ENCODE measurements at places on chromosomes 1 and 21. TPM values are rescaled to one million over a fixed set of nuclear protein-coding genes. Genes with fewer than 3 reads are reported as not detected.

Gene PLA2G5
- 4.8 TPM for total RNA-seq

Gene CLCA1
- total RNA-seq, result not detected

Gene FAM177B
- 0.47 TPM for total RNA-seq

GRCh38 chr1:76079475-76080227 is 5.1 kb downstream of the ST6GALNAC3 start:
- DNase-seq, result no peak
- no peak overlapping the region for H3K4me3 ChIP-seq
- H3K27ac ChIP-seq, result no peak overlapping the region

GRCh38 chr1:110083061-110083865 is 12.8 kb upstream of the ALX3 start:
- no peak overlapping the region for H3K27ac ChIP-seq
- H3K4me3 ChIP-seq, result no peak overlapping the region
- H3K36me3 ChIP-seq, result no peaks in the 10 kb centered on the region

DNA sequence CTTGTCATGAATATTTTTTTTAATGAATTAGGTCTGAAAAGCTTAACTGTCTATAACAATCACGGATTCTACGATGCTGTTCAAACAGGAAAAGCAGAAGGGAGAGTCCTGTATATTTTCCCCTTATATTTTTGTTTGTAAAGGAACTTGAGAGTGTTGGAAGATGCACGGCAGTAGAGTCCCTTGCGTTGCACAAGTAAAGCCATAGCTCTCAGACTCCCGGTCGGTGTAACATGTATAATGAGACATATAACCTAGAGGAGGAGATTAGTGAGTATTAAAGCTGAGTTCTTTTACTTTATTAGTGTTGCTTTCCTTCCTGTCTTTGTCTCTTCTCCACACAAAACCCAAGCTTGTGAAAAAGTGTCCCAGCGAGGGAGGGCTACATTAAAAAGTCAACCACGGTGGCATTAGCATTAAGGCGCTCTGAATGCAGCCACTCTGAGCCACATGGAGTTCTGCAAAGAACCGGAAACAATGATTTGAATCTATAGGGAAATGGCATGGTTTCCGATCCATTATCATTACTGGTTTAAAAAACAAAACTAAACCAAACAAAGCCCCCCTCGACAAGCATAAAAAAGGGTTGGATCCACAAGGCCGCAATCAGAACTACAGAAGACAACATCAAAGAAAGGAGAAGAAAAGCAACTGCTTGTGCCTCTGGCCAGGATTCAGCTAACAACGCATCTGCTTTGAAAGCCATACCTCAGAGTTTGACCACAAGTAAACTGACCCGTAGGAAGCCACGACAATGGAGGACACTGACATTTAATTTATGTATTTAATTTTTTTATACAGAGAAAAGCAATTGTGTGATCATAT is 356.8 kb downstream of the LMO4 start:
- no peaks in the 10 kb centered on the region for H3K4me1 ChIP-seq
- no peak for DNase-seq
- H3K4me3 ChIP-seq, result no peak overlapping the region
- no peaks in the 10 kb centered on the region for H3K36me3 ChIP-seq
- H3K27ac ChIP-seq, result peak overlapping the region; percentile 1

- H3K27ac ChIP-seq, result peak within 1 kb of the TSS; percentile 79
- H3K4me3 ChIP-seq, result peak within 1 kb of the TSS; percentile 77
- peak; percentile 70 for DNase-seq
- H3K36me3 ChIP-seq, result no peaks in the 10 kb centered on the region
- no peaks in the 10 kb centered on the region for H3K27me3 ChIP-seq
These were observed at the start of gene MAP10 for GRCh38 chr1:232805269-232806185. Gene MAP10 (plus strand): TSS chr1:232805416. CDS start chr1:232805450, 34 bp downstream.

DNA sequence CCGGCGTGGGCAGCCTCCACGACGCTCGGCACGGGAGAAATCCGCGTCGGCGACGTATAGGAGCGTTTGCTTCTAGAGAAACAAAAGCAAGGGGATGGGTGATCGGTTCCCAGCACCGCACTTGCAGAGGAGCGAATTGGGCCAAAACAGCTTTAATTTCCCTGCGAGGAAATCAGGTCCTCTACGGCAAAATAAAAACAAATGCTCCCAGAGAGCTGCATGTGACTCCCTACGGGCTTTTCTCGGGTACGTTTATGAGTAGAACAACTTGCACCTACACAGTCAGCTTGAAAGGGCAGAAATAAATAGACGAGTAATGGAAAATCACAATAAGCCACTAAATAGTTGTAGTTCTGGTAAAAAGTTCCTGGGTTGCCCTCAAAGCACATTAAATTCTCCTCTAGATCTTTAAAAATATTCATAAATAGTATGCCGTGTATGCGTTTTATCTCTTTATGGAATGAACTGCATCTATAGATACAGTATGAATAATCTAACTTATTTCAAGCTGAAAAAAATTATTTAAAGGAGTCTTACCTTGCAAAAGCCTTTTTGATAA is 1.2 kb downstream of the NHLH2 start:
- H3K36me3 ChIP-seq, result no peaks in the 10 kb centered on the region
- peak overlapping the region; percentile 0 for H3K4me3 ChIP-seq
- H3K27ac ChIP-seq, result no peak overlapping the region
- no peaks in the 10 kb centered on the region for H3K4me1 ChIP-seq
- H3K27me3 ChIP-seq, result peaks cover 16% of the 10 kb centered on the region

Data from right lobe of liver (tissue), 6 donors.